Ovary (tissue), 10 donors: ENCODE measurements at places on chromosomes 13 and 19.

- peak; percentile 75 for DNase-seq
These were observed 5.2 kb downstream of the MIDN start for GRCh38 chr19:1253514-1254080.

DNA sequence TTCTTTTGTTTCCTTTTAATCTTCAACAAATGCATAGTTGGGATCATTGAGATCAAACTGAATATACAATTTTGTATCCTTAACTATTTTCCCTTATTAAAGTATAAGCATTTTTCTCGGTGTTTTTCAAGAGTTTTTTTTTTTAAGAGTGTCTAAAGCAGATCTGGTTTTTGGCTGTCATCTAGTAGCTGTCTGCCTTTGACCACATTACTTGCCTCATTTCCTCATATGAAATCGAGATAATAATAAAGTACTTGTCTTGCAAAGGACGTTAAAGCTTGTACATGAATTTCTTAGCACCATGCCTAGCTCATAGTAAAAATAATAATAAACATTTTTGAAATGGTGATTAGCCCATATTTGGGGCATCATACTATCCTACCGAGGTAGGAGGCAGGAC, 121.2 kb downstream of the PDS5B start:
- no peak for DNase-seq

DNA sequence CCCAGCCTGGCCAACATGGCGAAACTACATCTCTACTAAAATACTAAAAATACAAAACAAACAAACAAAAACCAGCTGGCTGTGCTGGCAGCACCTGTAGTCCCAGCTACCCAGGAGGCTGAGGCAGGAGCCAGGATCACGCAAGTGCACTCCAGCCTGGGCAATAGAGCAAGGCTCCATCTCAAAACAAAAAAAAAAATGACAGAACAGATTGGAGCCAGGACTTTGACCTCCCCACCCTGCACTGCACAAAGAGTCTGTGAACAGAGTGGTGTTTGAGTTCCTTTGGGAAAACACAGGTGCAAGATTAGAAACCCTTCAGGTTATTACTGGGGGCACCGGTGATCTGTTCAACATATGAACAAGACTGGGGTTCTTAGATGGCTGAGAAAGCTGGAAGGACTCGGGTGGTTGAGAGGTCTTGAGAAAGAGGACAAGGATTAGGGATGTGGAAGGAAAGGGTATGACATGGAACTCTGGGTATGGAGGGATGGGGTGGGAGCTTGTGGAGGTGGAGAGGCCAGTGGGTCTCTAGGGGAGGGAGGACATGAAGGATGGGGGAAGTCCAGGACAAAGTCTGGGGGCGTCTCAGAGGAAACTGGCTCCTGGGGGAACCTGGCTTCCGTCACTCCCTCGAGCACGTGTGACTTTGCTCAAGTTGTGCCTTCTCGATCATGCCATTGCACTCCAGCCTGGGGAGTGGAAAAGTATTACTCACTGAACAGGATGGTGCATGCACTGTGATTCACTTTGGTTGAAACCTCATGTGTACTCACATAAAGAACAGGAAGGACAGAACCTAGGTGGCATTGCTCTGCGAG, 25.9 kb downstream of the RCN3 start:
- DNase-seq = no peak

GRCh38 chr13:20420938-20421337, 104.7 kb downstream of the CRYL1 start:
- no peak for DNase-seq

- peak; percentile 82 for DNase-seq
These were observed at the start of gene SIGLEC9 for GRCh38 chr19:51124729-51125128. Gene SIGLEC9 (plus strand): TSS chr19:51124906. CDS start chr19:51124975, 69 bp downstream.

GRCh38 chr13:24194447-24194846, 33.9 kb downstream of the SPATA13 start:
- no peak for DNase-seq

- DNase-seq = no peak
These were observed 320.8 kb downstream of the PCDH20 start for GRCh38 chr13:61094865-61095264.

GRCh38 chr13:73325723-73326558, 267.1 kb downstream of the KLF5 start:
- no peak for DNase-seq

DNA sequence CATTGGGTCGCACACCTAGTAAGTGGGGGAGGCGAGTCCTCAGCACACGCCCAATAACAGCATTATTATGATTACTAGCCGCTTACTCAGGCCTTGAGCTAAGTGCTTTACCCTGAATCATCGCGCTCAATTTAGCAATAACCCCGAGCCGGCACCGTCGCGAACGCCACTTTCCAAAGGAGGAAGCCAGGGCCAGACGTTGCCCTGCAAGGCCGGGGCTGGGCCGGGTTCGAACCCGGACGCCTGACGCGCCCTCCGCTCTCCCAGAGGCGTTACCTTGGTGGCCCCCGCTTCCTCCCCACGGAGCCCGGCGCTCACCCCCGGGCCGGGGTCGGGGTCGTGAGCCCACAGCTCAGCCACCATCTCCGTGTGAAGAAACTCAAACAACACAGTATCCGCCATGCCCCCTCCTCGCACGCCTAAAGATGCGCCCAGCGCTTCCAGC, at the start of gene TRAPPC6A:
TSS of gene TRAPPC6A (minus strand) at position 421 of the 445 bp plus-strand sequence. CDS start at position 402, 19 bp downstream.
- DNase-seq = no peak

DNA sequence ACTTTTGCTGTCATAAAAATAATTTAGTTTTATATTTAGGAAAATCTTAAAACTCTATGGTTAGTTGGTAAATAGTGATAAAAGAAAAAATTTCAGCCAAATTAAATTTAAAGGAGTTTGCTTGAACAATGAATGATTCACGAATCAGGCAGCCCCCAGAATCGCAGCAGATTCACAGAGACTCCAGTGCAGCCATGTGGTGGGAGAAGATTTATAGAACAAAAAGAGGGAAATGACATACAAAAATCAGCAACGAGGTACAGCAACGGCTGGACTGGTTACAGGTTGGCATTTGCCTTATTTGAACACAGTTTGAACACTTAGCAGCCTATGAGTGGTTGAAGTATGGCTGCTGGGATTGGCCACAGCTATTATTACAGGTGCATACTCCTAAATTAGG, 96.4 kb upstream of the MYCBP2 start:
- DNase-seq = no peak

GRCh38 chr13:29934531-29935308, 84.3 kb upstream of the UBL3 start:
- DNase-seq = no peak

DNA sequence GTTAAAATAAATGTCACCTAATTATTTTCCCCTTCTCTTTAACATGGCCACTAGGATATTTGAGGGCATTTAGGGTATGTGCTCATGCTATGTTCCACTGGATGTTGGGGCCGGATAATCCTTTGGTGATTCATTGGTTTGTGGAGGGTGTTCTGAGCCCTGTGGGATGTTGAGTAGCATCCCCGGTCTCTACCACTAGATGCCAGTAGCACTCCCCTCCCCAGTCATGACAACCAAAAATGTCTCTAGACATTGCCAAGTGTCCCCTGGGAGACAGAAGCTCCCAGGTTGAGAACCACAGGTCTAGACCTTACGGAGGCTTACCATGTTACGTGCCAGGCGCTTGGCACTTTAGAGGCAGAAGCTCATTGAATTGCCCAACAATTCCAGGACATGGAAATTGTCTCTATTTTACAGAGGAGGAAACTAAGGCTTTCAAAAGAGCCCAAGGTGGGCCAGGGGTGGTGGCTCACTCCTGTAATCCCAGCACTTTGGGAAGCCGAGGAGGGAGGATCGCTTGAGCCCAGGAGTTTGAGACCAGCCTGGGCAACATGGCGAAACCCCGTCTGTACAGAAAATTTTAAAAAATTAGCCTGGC, 14.1 kb downstream of the SHANK1 start:
- no peak for DNase-seq

DNA sequence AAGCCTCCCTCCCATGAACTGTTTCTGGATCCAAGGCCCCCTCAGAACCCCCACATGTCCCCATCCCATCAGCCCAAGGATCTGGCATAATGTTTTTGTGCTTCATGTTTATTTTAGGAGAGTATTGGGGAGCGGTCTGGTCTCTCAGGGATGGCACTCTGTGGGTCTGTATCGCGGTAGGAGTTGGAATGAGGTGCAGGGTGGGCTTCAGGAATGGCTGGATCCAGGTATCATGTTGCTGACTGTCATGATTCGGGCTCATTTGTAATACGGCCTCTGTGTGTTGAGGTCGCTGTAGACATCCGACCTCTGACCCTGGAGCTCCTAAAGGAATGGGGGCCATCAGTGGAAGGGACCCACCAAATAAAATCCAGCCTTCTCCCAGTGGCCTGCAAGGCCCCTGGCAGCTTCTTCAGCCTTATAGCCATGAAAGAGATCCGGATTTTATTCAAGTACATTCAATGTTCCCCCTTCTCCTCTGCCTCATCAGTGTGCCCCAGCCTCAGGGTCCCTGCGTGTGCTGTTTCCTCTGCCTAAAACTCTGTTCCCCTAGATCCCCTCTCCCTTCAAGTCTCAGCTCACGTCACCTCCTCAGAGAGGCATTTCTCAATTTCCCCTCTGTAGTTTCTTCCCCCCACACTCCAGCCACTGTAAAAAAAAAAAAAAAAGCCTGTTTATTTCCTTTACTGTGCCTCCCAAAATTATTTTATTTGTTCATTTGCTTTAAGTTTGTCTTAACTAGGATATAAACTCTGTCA, 2.2 kb downstream of the HCST start:
- DNase-seq = no peak

DNA sequence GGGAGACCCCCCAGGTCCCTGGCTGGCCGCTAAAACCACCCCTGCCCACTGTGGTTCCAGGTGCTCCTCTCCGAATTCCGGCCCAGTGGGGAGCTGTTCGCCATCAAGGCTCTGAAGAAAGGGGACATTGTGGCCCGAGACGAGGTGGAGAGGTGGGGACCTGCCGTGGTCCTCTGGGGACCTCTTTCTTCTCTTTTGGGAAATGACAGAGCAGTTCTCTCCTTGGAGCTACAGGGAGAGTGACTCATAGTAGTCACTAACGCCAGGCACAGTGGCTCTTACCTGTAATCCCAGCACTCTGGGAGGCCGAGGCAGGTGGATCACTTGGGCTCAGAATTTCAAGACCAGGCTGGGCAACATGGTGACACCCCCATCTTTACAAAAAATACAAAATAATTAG, 7.3 kb downstream of the PTGER1 start:
- DNase-seq = no peak

GRCh38 chr13:99311748-99312492, 4.7 kb upstream of the GPR183 start:
- DNase-seq = peak; percentile 82

DNA sequence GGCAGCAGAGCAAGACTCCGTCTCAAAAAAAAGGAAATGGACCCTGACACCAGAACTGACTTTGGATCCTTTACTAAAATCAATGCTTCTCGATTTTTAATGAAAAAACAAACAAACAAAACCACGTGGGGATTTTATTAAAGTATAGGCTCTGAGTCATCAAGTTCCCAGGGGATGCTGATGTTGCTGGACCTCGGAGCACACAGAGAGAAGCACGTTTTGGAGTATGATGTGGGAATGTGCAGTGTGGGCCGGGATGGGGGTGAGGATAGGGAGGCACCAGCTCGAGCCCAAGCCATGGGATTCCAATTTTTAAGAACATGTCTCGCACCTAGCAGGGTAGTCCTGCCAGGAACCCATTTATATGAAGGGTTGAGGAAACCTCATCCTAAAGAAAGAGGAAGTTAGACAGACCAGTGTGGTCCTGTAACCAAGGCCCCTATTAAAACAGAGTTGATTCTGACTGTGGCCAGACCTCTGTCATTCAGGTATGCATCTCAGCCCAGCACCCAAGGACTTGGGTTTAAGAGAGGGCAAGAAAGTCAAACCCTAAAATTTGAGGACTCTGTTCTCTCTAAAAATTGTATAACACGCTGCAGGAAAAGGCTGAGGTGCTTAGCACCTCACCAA, 6.4 kb downstream of the FLT1 start:
- DNase-seq = no peak

DNA sequence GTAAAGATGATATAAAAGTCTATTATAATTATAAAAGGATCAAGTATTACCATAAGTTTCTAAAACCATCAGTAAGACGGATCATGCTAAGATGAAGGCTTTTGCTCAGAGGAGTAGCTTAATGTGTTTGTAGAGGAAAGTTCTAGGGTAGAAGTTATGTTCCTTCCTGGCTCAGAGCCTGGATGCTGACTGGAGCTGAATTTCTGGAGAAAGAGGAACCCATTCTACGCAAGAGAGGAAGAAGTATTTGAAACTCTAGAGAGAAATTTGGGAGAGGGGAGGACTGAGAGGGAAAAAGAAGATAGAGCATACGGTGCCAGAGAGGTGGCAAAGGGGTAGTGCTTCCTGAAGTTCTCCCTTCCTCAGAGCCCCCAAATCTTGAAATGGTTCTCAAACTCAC, 51.4 kb upstream of the SGCG start:
- no peak for DNase-seq

DNA sequence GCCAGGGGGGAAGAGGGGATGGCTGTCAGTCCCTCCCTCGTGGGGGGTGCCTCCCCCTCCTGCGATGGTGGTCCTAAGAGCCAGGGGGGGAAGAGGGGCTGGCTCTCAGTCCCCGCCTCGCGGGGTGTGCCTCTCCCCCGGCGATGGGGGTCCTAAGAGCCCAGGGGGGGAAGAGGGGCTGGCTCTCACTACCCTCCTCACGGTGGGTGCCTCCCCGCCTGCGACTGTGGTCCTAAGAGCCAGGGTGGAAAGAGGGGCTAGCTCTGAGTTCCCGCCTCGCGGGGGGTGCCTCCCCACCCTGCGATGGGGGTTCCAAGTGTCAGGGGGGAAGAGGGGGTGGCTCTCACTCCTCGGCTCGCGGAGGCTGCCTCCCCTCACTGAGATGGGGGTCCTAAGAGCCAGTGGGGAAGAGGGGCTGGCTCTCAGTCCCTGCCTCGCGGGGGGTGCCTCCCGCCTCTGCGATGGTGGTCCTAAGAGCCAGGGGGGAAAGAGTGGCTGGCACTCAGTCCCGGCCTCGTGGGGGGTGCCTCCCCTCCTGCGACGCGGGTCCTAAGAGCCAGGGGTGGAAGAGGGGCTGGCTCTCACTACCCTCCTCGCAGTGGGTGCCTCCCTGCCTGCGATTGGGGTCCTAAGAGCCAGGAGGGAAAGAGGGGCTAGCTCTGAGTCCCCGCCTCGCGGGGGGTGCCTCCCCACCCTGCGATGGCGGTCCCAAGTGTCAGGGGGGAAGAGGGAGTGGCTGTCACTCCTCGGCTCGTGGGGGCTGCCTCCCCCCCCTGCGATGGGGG, 2325.6 kb upstream of the PCDH20 start:
- DNase-seq = no peak

DNA sequence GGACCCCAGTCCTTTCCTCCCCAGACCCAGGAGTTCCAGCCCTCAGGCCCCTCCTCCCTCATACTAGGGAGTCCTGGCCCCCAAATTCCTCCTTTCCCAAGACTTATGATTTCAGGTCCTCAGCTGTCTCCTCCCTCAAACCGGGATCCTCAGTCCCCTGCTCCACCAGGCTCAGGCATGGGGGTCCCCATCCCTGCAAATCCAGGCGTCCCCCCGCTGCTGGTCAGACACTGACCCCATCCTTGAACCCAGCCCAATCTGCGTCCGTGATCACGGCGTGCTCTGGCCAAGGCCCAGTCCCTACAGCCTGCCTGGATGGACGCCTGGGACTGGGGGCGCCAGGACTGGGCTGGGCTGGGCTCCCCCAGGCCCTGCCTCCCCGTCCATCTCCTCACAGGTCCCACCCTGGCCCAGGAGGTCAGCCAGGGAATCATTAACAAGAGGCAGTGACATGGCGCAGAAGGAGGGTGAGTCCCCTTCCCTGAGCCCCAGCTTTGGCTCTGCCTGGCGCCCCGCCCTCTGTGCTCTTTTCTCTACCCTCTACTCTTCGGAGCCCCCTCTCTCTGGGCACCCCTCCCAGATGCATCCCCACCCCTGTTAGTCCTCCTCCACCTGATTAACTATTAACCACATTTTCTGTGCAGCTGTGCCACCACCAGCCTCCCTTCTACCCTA, 672 bp downstream of the HPN start:
- peak; percentile 35 for DNase-seq

GRCh38 chr19:11405846-11406643, 13.1 kb downstream of the RGL3 start:
- no peak for DNase-seq
